OCI-LY7 (cell line): ENCODE measurements at places on chromosomes 1 and 21. TPM values are rescaled to one million over a fixed set of nuclear protein-coding genes. Genes with fewer than 3 reads are reported as not detected.

- no peak for DNase-seq
These were observed 15.0 kb upstream of the LRP8 start for GRCh38 chr1:53342735-53343470.

- no peak for DNase-seq
These were observed 144.6 kb downstream of the SLC30A10 start for GRCh38 chr1:219783605-219784235.

- peak; percentile 8 for DNase-seq
These were observed 112.6 kb downstream of the ADAMTS1 start for GRCh38 chr21:26732432-26733221.

DNA sequence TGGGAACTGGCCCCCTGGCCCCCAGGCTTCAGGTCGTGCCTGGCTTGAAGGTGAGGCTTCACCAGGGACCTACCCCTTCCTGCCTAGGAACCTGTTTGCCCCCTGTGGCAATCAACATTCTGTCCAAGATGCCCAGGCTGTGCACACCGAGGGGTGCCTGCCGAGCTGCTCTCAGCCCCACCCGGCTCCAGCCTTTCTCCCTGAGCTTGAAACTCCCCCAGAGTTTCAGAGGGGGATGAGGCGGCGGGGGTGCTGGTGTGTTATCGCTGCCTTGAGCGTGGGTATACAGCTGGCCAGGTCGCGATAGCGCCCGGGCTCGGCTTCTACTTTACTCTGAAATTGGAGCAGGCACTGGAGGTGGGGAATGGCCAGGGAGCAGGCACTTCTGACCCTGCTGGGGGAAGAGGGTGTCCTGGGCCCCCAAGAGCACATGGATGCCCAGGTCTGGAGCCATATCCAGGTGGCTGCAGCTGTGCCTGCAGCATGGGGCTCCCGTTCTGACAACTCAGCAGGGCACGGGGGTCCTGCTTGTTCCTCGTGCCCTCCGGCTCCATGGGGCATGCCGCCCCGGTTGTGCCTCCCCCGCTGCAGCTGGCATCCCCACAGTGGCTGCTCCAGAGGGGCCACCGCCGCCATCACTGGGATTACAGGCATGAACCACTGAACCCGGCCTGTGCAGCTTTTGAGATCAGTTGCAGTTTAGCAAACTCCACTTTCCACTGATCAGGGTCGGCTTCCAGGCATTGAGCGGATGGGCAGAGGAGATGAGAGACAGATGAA lies 29.8 kb downstream of the RYR2 start:
- DNase-seq = no peak

- DNase-seq = no peak
These were observed 109.6 kb upstream of the NGF start for GRCh38 chr1:115447672-115448071.

GRCh38 chr1:111879081-111879480 lies 110.4 kb downstream of the KCND3 start:
- no peak for DNase-seq

GRCh38 chr21:32779983-32780382 lies 8.4 kb upstream of the PAXBP1 start:
- peak; percentile 56 for DNase-seq

GRCh38 chr1:175480343-175480822 lies 263.0 kb downstream of the TNR start:
- no peak for DNase-seq

GRCh38 chr1:6897138-6897537 lies 111.9 kb downstream of the CAMTA1 start:
- DNase-seq = no peak

- DNase-seq = no peak
These were observed 13.5 kb downstream of the ASAP3 start for GRCh38 chr1:23470282-23471070.

- DNase-seq = no peak
These were observed 3.3 kb downstream of the TMEM51 start for GRCh38 chr1:15156807-15157380.

DNA sequence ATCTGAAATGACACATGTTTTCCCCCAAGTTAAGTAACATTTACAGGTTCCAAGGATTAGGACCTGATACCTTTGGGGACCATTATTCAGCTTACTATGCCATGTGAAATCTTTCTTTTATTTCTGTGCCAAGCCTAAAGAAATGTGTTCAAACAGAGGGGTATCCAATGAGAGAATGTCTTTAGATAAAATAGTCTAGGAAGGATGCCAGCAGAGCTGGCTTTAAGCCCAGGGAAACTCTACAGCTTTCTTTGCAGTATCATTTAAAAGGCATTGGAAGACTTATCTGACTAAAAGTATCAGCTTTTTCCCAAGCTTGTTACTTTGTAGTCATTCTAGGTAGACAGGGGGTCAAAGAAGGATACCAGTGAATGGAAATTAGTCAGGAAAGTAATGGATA lies 860.4 kb downstream of the PLA2G4A start:
- no peak for DNase-seq

DNA sequence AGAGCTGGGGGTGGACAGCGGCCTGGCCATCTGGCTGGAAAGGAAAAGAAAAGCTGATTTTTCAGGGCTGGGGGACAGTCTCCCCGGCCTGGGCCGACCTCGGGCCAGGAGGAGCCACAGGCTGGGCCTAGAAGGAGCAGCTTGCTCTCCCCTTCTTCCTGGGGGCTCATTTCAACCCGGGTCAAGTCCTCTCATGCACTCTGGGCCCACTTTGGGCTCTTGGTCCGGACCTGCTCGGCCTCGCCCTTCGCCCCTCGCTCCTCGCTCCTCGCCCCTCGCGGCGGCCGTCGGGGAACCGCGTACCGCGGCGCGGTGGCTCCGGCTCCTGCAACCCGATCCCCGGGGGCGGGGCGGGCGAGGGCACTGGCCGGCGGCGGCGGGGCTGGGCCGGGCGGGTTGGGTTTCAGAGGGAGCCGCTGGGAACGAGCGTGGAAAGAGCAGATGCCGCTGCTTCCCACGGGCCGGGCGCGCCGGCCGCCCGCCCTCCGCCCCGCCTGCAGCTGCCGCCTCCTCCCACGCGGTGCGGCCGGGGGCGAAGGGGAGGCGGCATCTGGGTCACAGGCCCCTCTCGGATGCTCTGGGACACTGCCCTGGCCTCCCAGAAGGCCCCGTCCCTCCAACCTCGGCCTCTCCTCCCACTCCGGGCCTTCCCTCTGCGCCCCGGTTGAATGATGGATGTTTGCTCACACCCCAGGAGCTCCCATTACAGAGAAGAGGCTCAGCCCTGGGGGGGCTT lies 6.6 kb downstream of the HEYL start:
- no peak for DNase-seq

GRCh38 chr1:61201035-61201434 lies 118.7 kb downstream of the NFIA start:
- no peak for DNase-seq

GRCh38 chr21:37375866-37376574 lies 9.4 kb downstream of the DYRK1A start:
- DNase-seq = no peak

DNA sequence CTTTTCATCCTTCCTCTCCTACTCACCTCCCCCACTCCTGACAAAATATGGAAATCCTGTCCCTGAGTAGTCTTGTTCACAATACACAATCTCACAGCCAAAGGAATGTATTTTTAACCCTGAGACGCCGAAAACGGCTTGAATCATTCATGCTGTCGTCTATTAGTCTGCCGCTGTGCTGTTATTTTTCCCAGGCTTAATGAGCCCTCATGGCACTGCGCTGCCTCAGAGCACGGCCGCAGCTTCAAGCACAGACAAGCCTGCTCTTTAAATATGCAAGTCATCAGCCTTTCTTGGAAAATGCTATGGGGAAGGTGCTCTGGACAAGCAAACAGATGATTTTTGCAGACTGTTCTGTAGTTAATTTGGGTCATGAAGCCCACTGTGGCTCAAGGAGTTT lies 302.7 kb downstream of the DISC1 start:
- DNase-seq = no peak

DNA sequence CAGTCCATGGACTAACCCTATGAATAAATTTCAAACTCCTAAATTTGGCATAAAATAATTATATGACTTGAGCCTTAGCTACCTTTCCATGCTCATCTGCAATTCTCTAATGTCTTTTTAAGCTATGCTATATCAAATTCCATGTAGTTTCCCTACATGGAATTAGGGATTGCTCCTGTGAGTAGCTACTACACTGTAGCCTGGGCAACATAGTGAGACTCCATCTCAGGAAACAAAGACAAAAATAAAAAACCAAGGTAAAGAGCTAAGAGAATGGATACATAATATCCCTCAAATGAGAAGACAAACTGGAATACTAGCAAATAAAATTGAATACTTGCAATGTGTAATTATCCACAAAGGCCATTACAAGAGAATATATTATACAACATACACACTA lies 37.5 kb downstream of the ATP1B1 start:
- no peak for DNase-seq

GRCh38 chr1:182575540-182576149 lies 13.4 kb downstream of the RNASEL start:
- DNase-seq = no peak

DNA sequence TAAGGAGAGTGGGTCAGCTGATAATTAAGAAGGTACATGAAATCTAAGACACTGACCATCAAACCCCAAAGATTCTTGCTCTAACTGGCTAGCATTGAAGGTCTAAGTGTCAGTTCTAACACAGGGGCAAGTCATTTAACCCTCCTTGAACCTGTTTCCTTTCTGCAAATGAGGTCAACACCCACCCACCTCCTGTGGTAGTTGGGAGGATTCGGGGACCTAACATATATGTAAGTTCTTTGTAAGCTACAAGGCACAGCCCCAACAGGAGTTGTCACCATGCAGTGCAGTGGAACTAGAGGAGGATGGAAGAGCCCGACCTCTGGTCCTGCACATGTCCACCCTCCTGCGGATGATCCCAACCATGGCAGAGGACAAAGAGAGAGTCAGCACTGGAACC lies 2.4 kb downstream of the NUDT17 start:
- DNase-seq = no peak

DNA sequence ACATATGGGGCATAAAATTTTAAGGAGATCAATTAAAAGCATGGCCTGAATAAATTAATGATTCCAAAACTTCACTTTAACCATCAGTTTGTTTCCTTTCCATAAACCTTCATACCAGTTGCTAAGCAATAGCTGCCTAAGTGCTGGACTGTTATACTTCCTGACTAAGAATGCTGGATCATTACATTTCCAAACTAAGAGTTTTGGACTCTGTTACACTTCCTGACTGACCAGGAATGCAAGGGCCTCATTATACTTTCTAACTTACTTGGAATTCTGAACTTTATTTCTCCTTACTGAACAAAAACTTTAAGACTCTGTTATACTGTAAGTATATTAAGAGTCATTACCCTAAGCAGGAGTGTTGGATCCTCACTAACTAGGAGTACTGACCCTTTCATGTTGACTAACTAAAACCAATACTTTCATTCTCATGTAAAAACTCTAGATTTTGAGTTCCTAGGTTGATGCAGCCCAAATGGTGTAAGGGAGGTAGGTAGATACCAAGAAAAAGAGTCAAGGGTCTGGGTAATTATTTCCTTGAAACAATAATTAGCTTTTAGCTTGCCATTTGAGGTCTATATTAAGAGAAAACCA lies 118.2 kb downstream of the FAF1 start:
- DNase-seq = no peak

- DNase-seq = no peak
These were observed 983.4 kb upstream of the PRMT6 start for GRCh38 chr1:106072909-106073600.

DNA sequence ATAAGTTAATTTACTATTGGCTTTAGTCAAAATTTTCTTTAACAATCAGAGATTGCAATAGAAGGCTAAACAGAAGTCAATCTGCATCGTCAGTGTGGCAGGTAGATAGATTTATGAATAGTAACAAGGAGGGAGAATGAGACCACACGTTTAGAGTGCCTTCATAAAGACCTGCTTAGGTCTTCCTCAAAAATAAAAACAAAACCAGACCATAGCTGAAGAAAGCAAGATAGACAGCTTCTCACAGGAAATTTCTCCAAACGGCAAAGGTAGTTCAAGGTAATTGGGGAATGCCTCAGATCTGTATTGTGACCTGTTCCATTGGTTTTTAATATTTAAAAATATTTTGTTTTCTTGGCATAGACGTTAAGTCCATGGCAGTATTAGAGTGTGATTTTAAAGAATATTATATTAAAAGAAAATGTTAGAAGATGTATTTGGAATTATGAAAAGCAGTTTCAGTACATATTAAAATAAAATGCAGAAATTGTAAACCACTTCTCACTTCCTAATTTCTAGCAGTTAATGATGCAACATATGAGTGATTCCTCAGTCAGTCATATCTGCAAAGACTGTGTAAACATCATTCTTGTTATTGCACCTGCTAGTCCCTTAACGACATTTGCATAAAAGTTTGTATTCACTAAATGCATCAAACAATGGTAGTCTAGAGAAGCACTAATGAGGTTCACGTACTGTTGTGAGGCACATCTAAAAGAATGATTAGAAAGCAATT lies 278.0 kb downstream of the HLX start:
- no peak for DNase-seq

DNA sequence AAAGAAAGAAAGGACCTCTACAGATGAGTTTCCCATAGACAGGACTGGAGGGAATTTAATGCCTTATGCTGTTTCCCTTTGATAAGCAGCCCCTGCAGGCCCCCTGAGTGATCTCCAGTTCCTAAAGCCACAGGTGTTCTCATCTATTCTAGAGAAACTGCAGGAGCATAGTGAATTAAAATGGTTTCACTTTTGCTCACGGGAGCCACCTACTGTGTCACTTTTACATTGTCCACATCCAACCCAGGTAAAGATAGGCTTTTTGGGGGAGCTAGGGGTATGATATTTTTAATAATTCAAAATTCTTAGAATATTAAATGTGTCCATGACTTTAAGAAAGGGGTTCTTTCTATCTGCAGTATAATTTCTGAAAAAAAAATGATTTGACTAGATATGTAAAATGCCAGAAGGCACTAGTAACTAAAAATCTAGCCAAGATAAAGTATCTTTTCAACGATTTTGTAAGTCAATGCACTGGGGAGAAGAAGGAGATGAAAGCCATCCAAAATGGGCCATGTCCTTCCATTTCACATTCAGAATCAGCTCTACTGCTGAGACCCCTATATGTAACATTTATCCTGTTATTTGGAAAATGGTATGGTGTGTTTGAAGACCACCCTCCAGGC lies 267.3 kb upstream of the DUSP10 start:
- DNase-seq = peak; percentile 14

- DNase-seq = no peak
These were observed 45.7 kb downstream of the LRRC7 start for GRCh38 chr1:69613414-69613813.

DNA sequence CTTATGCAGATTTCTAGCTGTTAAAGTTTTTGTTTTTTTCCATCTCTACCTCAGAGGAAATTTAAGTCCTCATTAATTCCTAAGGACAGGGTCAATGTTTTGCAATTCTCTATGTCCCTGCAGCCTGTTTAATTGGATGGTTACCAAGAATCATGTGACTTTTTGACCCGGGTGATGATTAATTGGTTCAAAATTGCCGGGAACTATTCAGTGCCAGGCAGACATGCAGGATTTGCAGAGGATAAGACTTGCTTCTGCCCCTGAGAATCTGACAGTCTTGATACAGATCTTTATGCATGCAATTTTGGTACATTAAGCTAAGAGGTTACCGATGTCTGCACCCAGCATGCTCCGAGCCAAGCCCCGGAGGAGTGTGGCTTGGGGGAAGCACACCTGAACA lies 87.9 kb downstream of the PLPP3 start:
- DNase-seq = no peak

GRCh38 chr1:176440176-176440575 lies 22.8 kb upstream of the PAPPA2 start:
- DNase-seq = no peak

ICOSLG gene
- 8.3 and 8.6 TPM in 2 replicates for total RNA-seq

SPRR5 gene
- total RNA-seq = not detected in 2 replicates

RAD54L gene
- 78.5 and 84.6 TPM in 2 replicates for total RNA-seq

RNU1-2 gene
- total RNA-seq = 1,721 and 1,968 TPM in 2 replicates

SH2D1B gene
- not detected in 2 replicates for total RNA-seq

A3GALT2 gene
- total RNA-seq = not detected in 2 replicates

RCC2 gene
- 250 and 271 TPM in 2 replicates for total RNA-seq

OVAAL gene
- not detected in 2 replicates for total RNA-seq
